RKO (cell line): ENCODE measurements at places on chromosomes 5 and 9.

DNA sequence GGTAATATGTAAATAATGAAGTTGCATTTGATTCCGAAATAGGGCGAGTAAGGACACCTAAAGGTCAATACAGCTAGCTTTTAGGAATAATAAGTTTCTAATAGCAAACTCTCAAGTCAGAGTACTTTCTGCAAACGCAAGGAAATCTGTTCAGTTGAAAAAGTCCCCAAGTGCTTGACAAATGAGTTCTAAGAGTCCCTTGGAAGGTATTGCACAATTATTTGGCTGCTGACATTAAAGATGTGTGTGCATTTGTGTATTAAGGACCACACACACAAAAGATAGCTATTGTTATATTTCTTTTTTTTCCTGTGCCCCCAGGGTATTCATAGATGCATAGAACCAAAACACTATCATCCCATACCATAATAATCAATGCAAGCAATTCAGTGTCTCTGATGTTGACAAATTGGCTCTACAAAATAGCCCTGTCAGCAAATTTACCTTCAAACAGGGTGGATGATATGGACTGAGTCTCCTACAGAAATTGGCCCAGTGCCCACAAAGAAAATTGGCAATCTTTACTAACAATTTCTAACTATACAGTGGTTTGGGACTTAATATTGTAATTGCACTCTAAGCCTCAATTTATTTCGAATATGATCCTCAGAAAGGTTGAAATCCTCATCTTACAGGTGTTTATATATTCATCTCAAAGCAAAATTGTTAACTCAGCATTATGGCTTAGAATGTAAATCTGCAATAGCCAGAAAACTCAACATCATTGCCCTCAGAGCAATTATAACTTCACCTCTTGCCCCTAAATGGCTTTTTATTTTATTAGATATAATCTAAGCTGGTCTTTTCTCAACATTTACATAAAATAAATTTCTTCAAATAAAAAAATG lies 827.2 kb downstream of the MAT2B start:
- DNase-seq: no peak

DNA sequence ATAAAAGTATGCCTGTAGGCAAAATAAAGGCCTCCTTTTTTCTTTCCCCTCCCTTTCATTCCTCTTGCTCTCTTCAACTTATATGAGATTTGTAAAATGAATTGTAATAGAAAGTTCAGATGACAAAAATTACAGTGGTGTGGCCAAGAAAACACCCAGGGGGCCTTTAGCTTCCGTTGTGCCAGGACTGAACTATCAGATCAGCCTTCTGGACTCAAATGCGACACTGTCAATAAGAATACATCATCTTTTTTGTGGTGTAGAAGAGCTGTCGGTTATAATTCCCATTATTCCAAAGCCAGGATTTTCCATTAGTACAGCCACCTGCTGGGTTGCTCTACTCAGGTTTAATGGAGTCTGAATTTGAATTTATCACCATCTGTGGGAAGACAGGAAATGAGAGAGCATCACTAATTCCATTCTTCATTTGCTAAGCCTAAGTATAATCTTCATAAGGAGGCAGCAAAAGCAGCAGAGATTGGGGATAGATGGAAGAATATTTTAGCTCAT lies 443.4 kb downstream of the ANXA1 start:
- DNase-seq: no peak

GRCh38 chr5:66356011-66356565 lies 212.0 kb downstream of the SREK1 start:
- DNase-seq: no peak

GRCh38 chr9:112094241-112094640 lies 80.9 kb downstream of the SUSD1 start:
- no peak for DNase-seq

GRCh38 chr5:95369782-95370181 lies 21.4 kb upstream of the FAM81B start:
- DNase-seq: no peak

- no peak for DNase-seq
Measured at GRCh38 chr5:139296862-139297326, 3.4 kb downstream of the MATR3 start.

GRCh38 chr5:111742177-111742994 lies 14.6 kb downstream of the NREP start:
- DNase-seq: no peak

- no peak for DNase-seq
Measured at GRCh38 chr9:130220352-130220751, 45.2 kb upstream of the HMCN2 start.

GRCh38 chr5:36058776-36059175 lies 7.9 kb downstream of the UGT3A2 start:
- no peak for DNase-seq

DNA sequence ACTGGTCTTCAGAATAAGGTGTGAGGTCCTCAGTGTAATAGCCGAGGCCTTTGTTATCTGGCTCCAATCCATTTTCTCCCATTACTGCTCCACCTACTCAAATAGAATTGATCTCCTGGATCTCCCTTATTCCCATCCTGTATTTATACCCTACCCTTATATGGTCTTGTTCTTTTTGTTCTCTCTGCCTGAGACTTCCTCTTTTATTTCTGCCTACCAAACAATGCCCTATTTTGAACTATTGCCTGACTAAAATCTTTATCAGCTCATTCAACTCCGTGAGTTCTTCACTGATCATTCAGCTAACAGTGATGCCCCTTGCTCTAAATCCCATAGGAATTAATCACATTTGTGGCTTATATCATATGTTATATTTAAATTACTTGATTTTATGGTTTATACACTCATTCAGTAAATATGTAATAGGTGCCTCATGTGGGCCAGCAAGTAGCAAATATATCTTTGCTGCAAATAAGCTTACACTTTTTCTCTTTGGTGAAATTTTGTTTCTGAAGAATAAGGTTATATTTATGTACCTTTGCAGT lies 417.5 kb upstream of the MEF2C start:
- no peak for DNase-seq

DNA sequence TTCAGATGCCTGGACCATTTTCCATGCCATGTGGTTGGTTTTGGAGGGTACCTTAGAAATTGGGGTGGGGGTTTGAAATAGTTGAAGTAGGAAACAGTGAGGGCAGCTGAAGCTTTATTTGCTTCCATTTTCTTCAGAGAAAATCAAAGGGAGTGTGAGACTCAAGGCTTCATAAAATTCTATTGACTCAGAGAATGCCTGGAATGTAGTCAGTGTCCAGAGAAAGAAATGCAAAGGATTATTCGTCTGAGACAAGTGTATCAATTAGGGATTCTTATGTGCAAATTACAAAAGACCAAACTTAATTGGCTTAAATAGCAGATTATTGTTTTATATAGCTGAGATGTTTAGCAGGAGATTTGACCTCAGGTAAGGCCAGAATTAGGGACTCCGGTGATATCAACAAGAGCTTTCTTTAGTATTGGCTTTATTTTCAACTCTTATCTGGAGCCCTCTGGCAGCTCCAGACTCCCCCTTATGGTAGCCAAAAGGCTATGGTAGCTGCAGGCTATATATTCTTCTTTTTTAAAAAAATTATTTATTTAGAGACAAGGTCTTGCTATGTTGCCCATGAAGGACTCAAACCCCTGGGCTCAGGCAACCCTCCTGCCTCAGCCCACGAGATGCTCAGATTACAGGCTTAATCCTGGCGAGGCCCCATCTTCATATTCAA lies 38.9 kb downstream of the PTTG1 start:
- DNase-seq: peak; percentile 23

DNA sequence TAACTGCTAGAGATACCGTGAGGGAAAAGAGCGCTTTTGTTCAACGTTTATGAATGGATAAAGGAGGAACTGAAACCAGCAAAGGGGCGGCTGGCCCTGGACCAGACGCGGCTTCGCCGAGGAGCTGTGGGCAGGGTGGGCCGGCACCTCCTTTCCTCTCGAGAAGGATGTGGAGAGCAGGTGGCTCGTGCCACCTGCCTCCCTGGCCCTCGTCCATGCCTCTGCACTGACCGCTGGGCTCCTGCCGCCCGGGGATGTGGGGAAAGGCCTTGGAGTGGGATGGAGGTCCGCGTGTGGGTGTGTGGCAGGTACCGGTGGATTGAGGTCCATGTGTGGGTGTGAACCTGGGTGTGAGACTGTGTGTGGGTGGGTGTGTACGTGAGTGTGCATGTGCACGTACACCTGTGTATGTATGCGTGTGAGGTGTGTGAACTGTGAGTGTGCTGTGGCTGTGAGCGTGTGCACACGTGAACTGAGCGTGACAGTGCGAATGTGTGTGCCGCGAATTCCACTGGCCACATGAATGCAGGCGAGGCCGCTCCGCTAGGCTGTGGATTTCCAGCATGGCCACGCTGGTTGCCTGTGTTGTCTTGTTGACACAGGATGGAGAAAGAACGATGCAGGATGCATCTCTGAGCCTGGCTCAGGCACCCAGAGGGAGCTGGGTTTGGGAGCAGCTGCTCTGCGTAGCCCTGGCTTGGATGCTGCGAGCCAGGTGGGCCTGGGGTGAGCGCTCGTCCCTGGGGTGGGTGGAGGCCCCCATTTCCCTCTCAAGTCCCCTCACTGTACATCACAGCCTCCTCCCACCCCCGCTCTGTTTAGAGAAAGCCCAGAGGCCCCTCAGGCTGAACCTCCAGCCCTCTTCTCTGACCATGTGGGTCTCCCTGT lies 4.4 kb upstream of the CEP72 start:
- DNase-seq: no peak

GRCh38 chr9:99356512-99356971 lies 134.5 kb downstream of the SEC61B start:
- DNase-seq: no peak
